ENCODE measurements at places on chromosomes 13 and 19. TPM values are rescaled to one million over a fixed set of nuclear protein-coding genes. Genes with fewer than 3 reads are reported as not detected.

- no peak overlapping the region for H3K27ac ChIP-seq
- peaks cover 26% of the 10 kb centered on the region for H3K27me3 ChIP-seq
- H3K36me3 ChIP-seq = no peaks in the 10 kb centered on the region
Measured at GRCh38 chr19:6528544-6529121, 2.2 kb upstream of the TNFSF9 start.

- DNase-seq = no peak
- H3K4me1 ChIP-seq = no peaks in the 10 kb centered on the region
- no peak overlapping the region for H3K27ac ChIP-seq
- H3K36me3 ChIP-seq = no peaks in the 10 kb centered on the region
- H3K27me3 ChIP-seq = no peaks in the 10 kb centered on the region
Measured at GRCh38 chr13:38617936-38618335, 68.9 kb upstream of the FREM2 start.

- H3K27ac ChIP-seq = no peak overlapping the region
- DNase-seq = no peak
- peaks cover 5% of the 10 kb centered on the region for H3K27me3 ChIP-seq
- no peaks in the 10 kb centered on the region for H3K36me3 ChIP-seq
- no peak overlapping the region for H3K4me3 ChIP-seq
Measured at GRCh38 chr19:48290401-48290770, 20.5 kb downstream of the ZNF114 start.

- DNase-seq = peak; percentile 77
- H3K27ac ChIP-seq = peak overlapping the region; percentile 95
- no peaks in the 10 kb centered on the region for H3K27me3 ChIP-seq
- peaks cover 95% of the 10 kb centered on the region for H3K4me1 ChIP-seq
Measured at GRCh38 chr19:16587833-16588823, 15.9 kb upstream of the SLC35E1 start.

DNA sequence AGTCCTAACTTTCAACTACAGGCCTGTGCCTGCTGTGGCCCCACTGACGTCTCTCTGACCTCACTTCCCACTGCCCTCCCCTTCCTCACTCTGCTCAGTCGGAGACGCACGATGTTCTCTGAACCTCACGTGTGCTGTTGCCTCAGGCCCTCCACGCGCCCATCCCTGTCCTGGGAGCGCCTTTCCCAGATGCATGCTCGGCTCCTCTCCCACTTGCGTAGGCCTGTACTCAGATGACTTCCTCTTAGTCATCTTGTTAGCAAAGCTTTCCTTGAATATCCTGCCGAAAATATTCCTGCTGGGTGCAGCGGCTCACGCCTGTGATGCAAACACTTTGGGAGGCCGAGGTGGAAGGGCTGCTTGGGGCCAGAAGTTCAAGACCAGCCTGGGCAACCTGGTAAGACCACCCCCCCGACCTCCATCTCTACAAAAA lies 9.3 kb upstream of the SYT5 start:
- peaks cover 20% of the 10 kb centered on the region for H3K4me1 ChIP-seq
- peaks cover 2% of the 10 kb centered on the region for H3K27me3 ChIP-seq
- no peak overlapping the region for H3K4me3 ChIP-seq
- H3K27ac ChIP-seq = no peak overlapping the region

- DNase-seq = no peak
- H3K27me3 ChIP-seq = peaks cover 3% of the 10 kb centered on the region
- H3K4me1 ChIP-seq = peaks cover 44% of the 10 kb centered on the region
- H3K27ac ChIP-seq = peak overlapping the region; percentile 100
- H3K4me3 ChIP-seq = peak overlapping the region; percentile 100
Measured at GRCh38 chr19:8321986-8322637, 816 bp downstream of the RPS28 start.

GRCh38 chr19:56097306-56097705 lies 23.8 kb downstream of the ZNF787 start:
- no peak overlapping the region for H3K27ac ChIP-seq
- no peaks in the 10 kb centered on the region for H3K27me3 ChIP-seq
- no peak overlapping the region for H3K4me3 ChIP-seq
- H3K36me3 ChIP-seq = peaks cover 38% of the 10 kb centered on the region
- H3K4me1 ChIP-seq = peaks cover 3% of the 10 kb centered on the region
- DNase-seq = no peak

DNA sequence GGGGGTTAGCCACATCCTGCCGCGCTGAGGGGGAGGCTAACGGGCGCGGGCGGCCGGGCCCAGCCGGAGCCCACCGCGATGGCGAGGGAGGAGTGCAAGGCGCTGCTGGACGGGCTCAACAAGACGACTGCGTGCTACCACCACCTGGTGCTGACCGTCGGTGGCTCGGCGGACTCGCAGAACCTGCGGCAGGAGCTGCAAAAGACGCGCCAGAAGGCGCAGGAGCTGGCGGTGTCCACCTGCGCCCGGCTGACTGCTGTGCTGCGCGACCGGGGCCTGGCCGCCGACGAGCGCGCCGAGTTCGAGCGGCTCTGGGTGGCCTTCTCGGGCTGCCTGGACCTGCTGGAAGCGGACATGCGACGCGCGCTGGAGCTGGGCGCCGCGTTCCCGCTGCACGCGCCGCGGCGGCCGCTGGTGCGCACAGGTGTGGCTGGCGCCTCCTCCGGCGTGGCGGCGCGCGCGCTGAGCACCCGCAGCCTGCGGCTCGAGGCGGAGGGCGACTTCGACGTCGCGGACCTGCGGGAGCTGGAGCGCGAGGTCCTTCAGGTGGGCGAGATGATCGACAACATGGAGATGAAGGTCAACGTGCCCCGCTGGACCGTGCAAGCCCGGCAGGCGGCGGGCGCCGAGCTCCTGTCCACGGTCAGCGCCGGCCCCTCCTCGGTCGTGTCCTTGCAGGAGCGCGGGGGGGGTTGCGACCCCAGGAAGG lies 692 bp downstream of the RGS9BP start:
- no peak for DNase-seq
- H3K27me3 ChIP-seq = peaks cover 28% of the 10 kb centered on the region
- H3K4me3 ChIP-seq = peak overlapping the region; percentile 80
- H3K36me3 ChIP-seq = peaks cover 5% of the 10 kb centered on the region

DNA sequence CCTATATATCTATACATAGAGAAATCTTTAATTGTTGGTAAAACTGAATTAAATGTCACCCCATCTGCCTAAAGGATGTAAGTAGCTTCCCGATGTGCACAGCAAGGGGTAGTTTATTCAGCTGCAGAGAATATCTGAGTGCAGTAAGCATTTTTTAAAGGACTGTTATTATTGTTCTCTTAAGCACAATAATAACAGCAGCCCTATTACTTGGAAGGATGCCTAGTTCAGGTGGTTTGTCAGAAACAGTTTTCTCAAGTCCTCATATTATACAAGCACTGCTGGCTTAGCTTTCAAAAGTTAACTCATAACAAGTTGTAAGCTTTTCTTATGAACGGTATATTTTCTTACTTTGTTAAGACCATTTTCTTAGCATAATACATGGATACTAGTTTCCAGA lies 142.6 kb downstream of the CRYL1 start:
- H3K4me1 ChIP-seq = peaks cover 11% of the 10 kb centered on the region
- H3K27me3 ChIP-seq = peaks cover 6% of the 10 kb centered on the region
- H3K27ac ChIP-seq = no peak overlapping the region

DNA sequence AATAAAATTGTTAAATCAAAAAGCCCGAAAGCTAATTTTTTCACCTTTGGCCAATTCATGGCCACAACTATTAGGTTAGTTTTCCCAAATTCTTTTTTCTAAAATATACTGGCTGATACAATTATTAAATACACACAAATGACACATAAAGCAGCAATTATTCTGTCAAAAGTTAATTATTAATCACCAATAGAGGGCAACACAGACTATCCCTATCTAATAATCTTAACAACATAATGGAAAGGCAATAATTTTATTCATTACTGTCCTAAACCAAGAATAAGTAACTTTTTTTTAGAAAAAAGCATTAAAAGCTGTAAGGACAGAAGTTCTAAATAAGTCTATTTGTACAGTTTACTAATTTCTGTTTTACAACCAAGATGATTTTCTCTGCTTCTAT lies 51.7 kb downstream of the KATNAL1 start:
- H3K27me3 ChIP-seq = no peaks in the 10 kb centered on the region
- DNase-seq = no peak
- H3K27ac ChIP-seq = no peak overlapping the region
- H3K4me3 ChIP-seq = no peak overlapping the region
- H3K4me1 ChIP-seq = peaks cover 17% of the 10 kb centered on the region
- peaks cover 22% of the 10 kb centered on the region for H3K36me3 ChIP-seq

DNA sequence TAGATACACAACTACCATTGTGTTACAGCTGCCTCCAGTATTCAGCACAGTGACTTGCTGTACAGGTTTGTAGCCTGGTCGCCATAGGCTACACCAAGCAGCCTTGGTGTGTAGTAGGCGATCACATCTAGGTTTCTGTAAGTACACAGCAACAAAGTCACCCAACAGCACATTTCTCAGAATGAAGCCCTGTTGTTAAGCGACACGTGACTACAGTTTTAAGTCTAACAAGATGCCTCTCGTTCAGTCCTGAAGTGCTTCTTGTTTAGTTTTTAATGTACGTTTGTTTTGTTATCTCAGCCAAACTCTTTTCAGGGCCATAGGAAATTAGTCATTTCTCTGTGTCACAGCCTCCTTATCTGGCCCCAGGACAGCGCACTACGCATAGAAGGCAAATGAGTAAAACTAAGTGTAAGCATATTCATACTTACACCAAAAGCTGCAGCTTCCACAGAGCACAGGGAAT lies 50.0 kb upstream of the GPR183 start:
- H3K27me3 ChIP-seq = no peaks in the 10 kb centered on the region
- peak overlapping the region; percentile 89 for H3K27ac ChIP-seq
- H3K4me3 ChIP-seq = peak overlapping the region; percentile 20
- peak; percentile 42 for DNase-seq
- H3K4me1 ChIP-seq = peaks cover 93% of the 10 kb centered on the region

GRCh38 chr13:112871742-112872141 lies 97.3 kb upstream of the MCF2L start:
- no peak overlapping the region for H3K4me3 ChIP-seq
- peaks cover 43% of the 10 kb centered on the region for H3K36me3 ChIP-seq
- no peak for DNase-seq
- no peaks in the 10 kb centered on the region for H3K27me3 ChIP-seq
- H3K4me1 ChIP-seq = peaks cover 13% of the 10 kb centered on the region
- no peak overlapping the region for H3K27ac ChIP-seq

GRCh38 chr13:99995589-99996380 lies 14.2 kb downstream of the ZIC2 start:
- no peak for DNase-seq
- no peak overlapping the region for H3K4me3 ChIP-seq
- H3K36me3 ChIP-seq = no peaks in the 10 kb centered on the region
- H3K4me1 ChIP-seq = peaks cover 2% of the 10 kb centered on the region
- H3K27me3 ChIP-seq = peaks cover 72% of the 10 kb centered on the region

DNA sequence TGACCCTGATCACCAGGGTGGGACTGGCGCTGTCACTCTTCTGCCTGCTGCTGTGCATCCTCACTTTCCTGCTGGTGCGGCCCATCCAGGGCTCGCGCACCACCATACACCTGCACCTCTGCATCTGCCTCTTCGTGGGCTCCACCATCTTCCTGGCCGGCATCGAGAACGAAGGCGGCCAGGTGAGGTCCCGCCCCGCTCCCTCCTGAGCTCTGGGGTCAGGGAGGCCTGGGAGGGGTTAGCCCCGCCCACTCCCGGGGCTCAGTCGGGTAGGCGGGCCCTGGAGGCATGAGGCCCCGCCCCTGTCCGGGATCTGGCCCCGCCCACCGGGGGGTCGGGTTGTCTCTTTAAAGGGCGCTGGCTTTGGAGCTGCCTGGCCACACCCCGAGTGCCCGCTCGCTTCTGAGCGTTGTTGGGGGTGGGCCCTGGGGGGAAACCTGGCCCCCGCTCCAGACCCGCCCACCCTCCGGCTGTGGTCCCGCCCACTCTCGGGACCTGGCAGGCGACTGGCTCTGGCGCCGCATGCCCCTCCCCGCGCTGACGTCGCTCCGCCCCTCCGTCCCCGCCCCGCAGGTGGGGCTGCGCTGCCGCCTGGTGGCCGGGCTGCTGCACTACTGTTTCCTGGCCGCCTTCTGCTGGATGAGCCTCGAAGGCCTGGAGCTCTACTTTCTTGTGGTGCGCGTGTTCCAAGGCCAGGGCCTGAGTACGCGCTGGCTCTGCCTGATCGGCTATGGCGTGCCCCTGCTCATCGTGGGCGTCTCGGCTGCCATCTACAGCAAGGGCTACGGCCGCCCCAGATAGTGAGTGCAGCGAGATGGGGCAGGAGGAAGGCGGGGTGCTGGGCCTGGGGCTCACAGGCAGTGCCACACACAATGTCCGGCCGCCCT lies 13.1 kb downstream of the DDX39A start:
- no peaks in the 10 kb centered on the region for H3K27me3 ChIP-seq
- H3K27ac ChIP-seq = peak overlapping the region; percentile 77
- peaks cover 30% of the 10 kb centered on the region for H3K4me1 ChIP-seq
- DNase-seq = peak; percentile 91

GRCh38 chr19:58128041-58128685 lies 22.4 kb downstream of the ZNF329 start:
- no peak overlapping the region for H3K4me3 ChIP-seq
- no peak for DNase-seq
- no peaks in the 10 kb centered on the region for H3K27me3 ChIP-seq
- H3K27ac ChIP-seq = no peak overlapping the region
- no peaks in the 10 kb centered on the region for H3K4me1 ChIP-seq

DNA sequence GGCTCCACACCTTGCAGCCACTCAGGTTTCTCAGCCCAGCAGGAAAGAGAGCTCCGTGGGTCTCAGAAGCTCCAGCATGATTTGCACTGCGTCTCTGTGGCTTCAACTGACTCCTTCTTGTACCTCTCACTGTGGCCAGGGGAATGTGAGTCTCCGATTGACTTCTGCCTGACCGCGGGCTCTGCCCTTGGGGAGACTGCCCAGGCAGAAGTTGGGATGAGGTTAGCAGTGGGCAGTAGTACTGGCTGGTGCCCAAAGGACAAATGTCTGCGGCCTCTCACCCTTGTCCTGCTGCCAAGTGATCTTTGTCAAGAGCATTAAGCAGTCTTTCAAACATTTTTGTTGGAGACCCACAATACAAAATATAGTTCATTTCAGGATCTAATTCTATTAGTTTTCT lies 34.4 kb upstream of the FXYD3 start:
- H3K36me3 ChIP-seq = no peaks in the 10 kb centered on the region
- peaks cover 7% of the 10 kb centered on the region for H3K27me3 ChIP-seq
- peaks cover 10% of the 10 kb centered on the region for H3K4me1 ChIP-seq
- no peak overlapping the region for H3K27ac ChIP-seq

GRCh38 chr19:17340302-17340870 lies 3.0 kb downstream of the GTPBP3 start:
- DNase-seq = no peak
- peaks cover 6% of the 10 kb centered on the region for H3K36me3 ChIP-seq
- H3K4me1 ChIP-seq = peaks cover 27% of the 10 kb centered on the region
- no peak overlapping the region for H3K4me3 ChIP-seq
- H3K27me3 ChIP-seq = no peaks in the 10 kb centered on the region
- no peak overlapping the region for H3K27ac ChIP-seq

- DNase-seq = no peak
- peaks cover 31% of the 10 kb centered on the region for H3K36me3 ChIP-seq
- no peak overlapping the region for H3K27ac ChIP-seq
- no peak overlapping the region for H3K4me3 ChIP-seq
- no peaks in the 10 kb centered on the region for H3K27me3 ChIP-seq
Measured at GRCh38 chr13:40639221-40639681, 27.2 kb downstream of the FOXO1 start.

- DNase-seq = no peak
- no peak overlapping the region for H3K4me3 ChIP-seq
- no peak overlapping the region for H3K27ac ChIP-seq
- H3K36me3 ChIP-seq = no peaks in the 10 kb centered on the region
Measured at GRCh38 chr13:101868585-101869469, 416.4 kb downstream of the ITGBL1 start.

TLE6 gene
- total RNA-seq = 2.0 TPM

MAST3 gene
- 22.9 TPM for total RNA-seq

SPACA4 gene
- not detected for total RNA-seq

NANOS3 gene
- 0.60 TPM for total RNA-seq

SIGLECL1 gene
- total RNA-seq = not detected

CGB3 gene
- not detected for total RNA-seq

GARIN5A gene
- total RNA-seq = not detected

NCR1 gene
- total RNA-seq = 0.47 TPM

RNF17 gene
- total RNA-seq = not detected
